ENCODE measurements at places on chromosomes 12 and 14. TPM values are rescaled to one million over a fixed set of nuclear protein-coding genes. Genes with fewer than 3 reads are reported as not detected.

CD69 gene
- 18.4 TPM for total RNA-seq

DNA sequence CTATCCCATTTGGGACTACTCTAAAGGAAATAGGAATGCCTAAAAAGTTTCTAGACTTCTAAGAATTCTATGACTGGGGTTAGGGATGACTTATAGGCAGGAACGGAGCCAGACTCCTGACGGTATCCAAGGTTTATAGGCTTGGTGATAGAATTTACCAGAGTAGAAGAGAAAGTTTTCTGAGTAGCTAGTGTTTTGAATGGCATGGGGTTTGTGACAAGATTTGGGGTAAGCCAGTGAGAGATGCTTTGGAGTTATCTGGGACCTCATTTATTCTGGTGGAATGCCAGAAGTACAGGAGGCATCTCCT lies 444.6 kb downstream of the RAD51B start:
- no peak for DNase-seq

GUCY2C gene
- total RNA-seq: 0.12 TPM

GRCh38 chr14:98803196-98803595 lies 468.8 kb downstream of the BCL11B start:
- no peak for DNase-seq

INSM2 gene
- total RNA-seq: not detected

GRCh38 chr12:68453876-68454275 lies 121.7 kb upstream of the MDM1 start:
- no peak for DNase-seq

- no peak for DNase-seq
Measured at GRCh38 chr12:57816001-57816854, 2.3 kb downstream of the AVIL start.

SNAPC1 gene
- total RNA-seq: 5.9 TPM

- DNase-seq: no peak
Measured at GRCh38 chr14:96194657-96195431, 9.8 kb upstream of the BDKRB2 start.

- DNase-seq: no peak
Measured at GRCh38 chr12:56391721-56392120, 29.1 kb upstream of the APOF start.

RNASE7 gene
- 22.1 TPM for total RNA-seq

- peak; percentile 51 for DNase-seq
Measured at GRCh38 chr12:109069307-109070271, 17.2 kb downstream of the USP30 start.

ERP27 gene
- 0.49 TPM for total RNA-seq

DNA sequence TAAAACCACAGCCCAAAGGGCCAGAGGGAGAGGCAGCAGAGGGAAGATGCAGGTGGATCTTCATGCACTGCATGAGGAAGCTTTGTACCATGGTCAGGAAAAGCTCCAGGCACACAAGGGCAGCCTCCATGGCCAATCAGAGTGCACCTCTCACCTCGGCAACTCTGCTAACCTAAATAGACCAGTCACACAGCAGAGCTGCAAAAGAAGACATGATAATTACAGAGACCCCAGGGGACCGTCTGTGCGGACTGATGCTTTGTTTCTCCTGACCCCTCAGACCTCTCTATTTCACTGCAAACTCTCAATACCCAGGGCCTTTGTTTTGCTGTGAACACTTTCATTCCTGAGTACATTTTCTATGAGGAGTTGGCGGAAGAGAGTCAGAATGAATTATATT lies 10.7 kb upstream of the TCL1B start:
- no peak for DNase-seq
